ENCODE measurements at places on chromosomes 6 and 20.

GRCh38 chr6:89619567-89619966 lies 19.0 kb downstream of the LYRM2 start:
- no peak for DNase-seq

DNA sequence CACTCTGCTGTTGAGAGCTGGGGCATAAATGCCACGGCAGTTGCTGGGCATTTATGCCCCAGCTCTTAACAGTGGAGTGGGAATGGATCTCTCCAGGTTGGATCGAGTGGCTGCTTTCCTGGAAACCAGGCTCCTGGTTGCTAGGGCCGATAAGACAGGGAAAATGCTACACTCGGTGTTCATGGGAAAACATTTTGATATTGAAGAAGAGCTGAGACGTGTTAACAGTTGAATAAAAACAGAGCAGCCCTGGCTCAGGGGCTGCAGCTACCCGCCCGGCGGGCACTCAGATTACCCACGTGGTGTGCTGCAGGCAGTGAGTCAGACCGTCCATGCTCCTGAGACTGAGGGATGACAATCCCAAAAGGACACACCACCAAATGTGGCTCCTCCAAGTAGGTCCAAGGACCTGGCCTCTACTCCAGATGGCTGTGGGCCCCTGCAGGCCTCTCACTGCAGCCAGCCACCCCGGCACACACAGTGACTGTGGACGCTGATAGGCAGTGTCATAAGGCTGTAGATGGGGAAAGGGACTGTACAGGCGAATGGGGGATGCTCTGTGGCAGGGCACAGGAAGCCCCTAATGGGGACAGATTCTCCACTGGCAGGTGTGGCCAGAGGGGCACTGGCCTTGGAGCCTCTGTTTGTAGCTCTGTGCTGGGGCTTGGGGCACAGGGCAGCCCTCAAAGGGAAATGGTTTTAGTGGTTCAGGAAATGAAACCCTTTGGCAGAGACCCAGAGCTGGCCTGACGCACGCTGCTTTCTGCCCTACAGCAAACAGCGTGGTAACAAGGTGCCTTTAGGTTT lies 237.8 kb downstream of the LY86 start:
- no peak for DNase-seq

DNA sequence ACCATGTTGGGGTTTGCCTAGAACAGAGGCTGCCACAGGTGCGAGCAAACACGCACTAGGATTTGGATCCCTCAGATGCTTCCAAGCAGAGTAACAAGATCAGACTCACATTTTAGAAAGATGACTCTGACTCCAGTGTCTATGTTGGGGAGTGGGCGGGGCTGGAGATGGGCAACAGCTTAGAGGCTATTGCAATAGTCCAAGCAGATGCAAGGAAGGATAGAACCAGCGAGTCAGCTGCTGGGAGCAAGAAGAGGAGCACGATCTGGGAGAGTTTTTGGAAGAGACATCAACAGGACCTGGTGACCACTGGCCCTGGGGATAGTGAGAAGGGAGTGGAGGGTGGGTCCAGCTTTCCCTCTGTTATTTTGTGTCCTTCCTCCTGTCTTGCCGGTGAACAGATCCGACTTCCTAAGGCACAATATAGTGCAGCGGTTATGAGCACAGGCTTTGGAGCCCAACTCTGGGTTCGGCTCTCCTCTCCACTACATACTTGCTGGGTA lies 52.7 kb downstream of the FGD2 start:
- no peak for DNase-seq

DNA sequence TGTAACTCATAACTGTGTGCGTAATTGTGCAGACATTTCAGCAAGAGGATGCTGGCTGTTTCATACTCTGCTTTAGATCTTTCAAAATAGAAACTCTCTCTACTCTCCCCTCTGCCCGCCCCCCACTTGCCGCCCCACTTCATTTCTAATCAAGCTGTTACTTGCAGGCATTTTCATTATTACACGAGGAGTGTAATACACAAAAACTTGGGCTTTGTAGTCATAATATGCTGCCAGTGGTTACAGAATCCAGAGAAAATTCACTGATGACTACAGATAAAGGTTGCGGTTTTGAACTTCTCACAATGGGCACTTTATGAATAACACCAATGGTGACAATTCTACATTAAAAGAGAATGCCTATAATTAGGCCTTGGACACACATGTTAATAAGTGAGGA lies 194.0 kb upstream of the POU3F2 start:
- no peak for DNase-seq

DNA sequence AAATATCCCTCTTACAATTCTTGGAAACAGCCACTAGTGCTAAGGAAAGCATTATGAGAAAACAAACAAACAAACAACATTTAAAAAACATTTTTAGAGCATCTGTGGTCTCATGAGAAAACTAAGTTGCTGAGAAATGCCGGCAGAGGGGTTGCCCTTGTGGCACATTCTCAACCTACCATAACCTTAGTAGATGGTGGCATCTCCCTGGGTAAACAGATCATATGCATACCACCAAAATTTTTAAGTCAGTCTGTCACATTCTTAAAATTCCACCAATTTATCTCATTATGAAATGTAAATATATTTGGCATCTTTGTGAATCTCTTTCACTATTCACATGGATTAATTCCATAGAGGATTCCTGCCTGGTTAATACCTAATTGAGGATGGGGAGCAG lies 575.7 kb upstream of the MARCKS start:
- DNase-seq, result no peak

GRCh38 chr6:10451828-10452509 lies 37.1 kb upstream of the TFAP2A start:
- no peak for DNase-seq

Data from COR-L47 (cell line).